ENCODE measurements at places on chromosomes 6 and 20.

GRCh38 chr6:49676671-49677281, 36.6 kb downstream of the CRISP2 start:
- DNase-seq, result peak; percentile 52

DNA sequence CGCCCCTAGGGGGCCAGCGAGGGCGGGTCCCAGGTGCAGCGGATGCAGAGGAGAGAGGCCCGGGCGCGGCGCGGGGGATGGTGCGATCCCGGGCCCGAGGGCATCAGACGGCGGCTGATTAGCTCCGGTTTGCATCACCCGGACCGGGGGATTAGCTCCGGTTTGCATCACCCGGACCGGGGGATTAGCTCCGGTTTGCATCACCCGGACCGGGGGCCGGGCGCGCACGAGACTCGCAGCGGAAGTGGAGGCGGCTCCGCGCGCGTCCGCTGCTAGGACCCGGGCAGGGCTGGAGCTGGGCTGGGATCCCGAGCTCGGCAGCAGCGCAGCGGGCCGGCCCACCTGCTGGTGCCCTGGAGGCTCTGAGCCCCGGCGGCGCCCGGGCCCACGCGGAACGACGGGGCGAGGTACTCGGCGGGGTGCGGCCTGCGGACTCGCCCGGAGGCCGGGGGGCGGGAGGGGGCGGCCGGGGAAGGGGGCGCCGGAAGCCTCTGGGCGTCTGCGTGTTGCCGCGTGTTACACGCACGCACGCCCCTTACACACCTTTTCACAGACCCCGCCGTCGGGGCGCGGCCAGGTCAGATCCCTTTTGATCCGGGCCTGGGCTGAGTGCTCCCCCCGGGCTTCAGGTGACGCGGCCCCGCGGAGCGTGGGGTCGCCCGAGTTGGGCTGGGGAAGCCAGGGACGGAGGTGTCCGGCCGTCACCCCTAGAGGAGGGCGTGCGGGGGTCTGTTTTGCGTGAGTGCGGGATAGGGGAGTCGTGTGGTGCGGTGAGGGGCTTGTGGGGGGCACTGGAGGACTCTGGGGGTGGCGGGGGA, 412 bp downstream of the TRIB3 start:
- DNase-seq, result peak; percentile 77

DNA sequence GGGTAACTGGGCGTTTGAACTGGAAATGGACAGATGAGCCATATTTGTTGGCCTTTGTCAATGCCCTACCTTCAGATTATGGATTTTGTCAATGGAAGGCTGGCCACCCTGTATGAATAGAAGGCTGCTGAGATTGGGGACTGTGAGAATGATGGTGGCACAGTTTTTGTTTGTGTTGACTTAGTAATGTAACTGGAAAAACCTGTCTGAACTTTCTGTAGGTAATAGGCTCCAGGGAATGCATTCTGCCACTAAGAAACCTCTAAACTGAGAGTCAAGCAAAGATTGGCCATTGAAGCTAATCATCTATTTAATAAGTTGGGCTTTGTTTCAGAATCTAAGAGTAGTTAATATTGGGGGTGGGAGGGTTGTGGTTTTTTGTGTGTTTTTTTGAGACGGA, 97.5 kb downstream of the FOXO3 start:
- no peak for DNase-seq

- peak; percentile 55 for DNase-seq
These were observed 58.5 kb downstream of the AHI1 start for GRCh38 chr6:135438907-135439535.

DNA sequence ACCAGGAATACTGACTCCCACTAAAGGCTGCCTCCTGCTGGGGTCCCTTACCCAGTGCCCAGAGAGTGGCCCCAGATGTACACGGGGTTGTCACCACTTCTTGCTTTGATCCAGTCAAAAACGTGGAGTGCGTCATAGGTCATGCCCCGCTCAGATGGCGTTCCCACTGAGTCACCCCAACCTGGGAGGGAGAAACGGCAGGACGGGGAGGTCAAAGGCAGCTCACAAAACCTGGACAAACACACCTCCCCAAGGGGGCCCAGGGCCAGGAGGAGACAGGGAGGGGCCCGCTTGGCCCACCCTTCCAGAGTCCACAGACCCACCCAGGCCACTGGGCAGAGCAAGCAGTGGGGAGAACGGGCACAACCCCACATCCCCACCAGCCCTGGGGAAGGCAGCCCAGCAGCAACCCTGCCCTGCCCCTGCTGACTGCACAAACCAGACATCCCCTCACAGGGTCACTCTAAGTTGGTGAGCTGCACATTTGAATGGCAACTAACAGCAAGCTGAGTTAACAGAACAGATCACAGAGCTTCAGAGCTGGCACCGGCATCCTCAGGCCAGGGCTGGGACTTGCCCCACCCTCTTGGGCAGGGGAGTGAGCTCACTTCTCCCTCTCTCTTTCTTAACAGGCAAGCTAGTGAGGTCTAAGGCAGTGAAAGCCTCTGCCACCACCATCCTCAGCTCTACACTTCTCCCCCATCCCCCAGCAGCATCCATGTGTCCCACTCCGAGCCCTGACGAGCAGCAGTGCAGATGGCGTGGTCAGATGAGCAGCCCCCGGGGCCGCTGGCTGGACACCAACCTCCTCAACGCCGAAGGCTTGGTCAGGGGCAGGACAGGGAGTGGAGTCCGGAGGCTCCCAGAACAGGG, 61.7 kb downstream of the PYGB start:
- peak; percentile 63 for DNase-seq

DNA sequence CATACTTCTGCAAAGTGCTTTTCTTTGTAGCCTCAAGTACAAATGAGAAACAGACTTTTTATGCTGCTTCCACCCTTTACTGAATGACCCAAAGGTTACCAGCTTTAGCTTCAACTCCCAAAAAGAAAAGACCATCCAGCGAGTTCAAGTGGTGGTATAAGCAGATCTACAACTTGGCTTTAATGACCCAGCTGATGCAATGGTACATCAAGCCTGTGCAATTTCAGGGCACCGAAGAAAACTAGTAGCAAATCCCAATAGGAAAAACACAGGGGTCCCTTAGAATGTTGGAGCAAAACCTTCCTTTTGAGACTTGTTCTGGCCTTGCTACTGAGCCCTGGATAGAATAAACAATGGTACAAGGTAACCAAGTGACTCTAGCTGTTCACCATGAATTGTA, 33.8 kb downstream of the STX7 start:
- DNase-seq, result no peak

- no peak for DNase-seq
These were observed 408 bp downstream of the PTCHD4 start for GRCh38 chr6:48110436-48111142.

DNA sequence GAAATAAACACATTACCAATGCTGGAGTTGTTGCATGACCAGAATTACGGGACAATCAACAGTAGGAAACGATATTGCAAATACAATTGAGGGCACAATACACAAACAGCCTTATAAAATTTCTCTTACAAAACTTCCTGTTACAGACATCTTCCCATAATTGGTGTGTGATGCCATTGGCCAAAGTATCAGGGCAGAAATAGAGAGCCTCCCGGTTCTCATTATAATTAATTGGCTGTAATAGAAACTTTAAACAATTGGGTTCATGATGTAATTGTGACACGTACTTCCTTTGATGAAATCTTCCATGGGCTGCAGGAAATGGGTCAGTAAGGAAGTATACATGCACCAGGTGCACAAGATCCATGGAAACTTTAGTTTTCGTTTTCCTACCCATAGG, 40.3 kb upstream of the RALGAPA2 start:
- no peak for DNase-seq

- no peak for DNase-seq
These were observed 63.0 kb downstream of the STX11 start for GRCh38 chr6:144213315-144213714.

- DNase-seq, result no peak
These were observed 243.1 kb downstream of the LRFN2 start for GRCh38 chr6:40343877-40344565.

DNA sequence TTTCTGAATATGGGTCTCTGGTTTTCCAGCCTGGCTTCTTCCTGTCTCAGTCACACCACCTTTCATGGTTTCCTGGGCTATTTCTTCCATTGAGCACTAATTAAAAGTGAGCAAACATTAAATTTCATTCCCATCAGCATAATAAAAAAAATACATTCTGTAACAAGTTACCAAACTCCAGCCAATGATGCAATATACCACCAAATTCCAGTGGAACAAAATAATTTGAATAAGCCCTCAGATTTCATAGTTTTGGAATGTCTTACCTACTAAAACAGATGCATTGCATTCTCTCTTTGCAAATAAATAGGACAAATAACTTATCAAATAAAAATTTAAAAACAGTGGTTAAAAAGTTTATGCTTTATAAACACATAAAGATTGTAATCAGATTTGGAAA, 97.8 kb upstream of the PRDM1 start:
- DNase-seq, result peak; percentile 60

DNA sequence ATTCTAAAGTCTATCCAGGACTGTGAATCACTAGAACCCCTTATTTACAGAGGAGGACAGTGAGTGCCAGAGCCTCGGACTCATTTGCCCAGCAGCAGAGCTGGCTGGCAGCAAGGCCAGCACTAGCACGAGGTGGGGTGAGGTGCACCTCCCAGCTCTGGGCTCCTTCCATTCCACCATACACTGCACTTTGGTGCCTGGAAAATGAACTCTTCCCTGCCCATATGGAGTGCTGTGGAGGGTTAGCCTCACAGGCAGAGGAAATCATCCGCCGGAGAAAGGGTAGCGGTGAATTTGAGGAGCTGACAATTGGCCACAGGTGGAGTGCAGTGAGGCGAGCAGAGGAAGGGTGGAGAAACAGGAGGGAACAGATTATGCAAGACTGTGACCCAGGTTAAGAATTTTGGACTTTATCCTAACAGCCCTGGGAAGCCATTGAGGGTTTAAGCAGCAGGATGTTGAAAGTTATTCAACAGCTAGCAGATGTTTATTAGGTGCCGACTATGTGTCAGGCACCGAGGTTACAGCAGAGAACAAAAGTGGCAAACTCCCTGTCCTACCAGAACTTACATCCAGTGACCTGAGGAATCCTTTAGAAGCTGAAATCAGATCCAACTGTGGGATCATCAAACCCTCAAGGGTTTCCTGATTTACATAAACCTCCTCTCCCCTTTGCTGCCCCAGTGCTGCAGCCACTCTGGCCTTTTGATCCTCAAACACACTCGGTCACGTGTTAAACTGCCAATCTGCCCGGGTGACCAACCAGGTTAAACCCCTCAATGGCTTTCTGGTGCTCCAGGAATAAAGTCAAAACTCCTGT, 6.2 kb downstream of the TRIM26 start:
- no peak for DNase-seq

DNA sequence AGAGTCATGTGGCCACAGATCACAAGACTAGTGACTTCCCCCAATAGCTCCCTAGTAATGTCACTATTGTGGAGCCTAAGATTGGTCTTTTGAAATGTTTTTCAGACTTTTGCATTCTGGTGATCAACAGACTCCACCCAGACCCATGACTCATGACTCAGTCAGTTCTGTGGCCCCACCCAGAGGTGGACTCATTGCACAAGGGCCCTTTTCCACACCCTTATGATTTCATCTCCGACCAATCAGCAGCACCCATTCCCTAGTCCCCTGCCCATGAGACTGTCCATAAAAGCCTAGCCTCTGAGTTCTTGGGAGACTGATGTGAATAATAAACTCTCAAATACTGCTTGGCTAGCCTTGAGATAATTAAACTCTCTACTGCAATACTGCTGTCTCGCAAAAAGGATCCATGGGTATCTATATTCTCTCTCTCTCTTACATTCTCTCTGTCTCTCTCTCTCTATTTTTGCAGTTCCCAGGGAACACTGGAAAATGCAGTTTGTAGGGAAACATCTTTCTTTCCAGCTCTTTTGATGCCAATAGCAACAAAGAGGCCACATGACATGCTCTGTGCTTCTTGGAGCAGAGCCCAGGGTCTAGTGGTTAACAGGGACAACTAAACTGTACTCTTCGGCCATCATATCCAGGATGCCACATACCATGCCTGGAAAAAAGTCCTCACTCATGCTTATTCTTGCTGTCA, 71.3 kb upstream of the IYD start:
- DNase-seq, result peak; percentile 73

GRCh38 chr6:31317036-31317435, 39.9 kb downstream of the HLA-B start:
- DNase-seq, result no peak

GRCh38 chr6:85436411-85436810, 13.5 kb upstream of the NT5E start:
- peak; percentile 67 for DNase-seq

DNA sequence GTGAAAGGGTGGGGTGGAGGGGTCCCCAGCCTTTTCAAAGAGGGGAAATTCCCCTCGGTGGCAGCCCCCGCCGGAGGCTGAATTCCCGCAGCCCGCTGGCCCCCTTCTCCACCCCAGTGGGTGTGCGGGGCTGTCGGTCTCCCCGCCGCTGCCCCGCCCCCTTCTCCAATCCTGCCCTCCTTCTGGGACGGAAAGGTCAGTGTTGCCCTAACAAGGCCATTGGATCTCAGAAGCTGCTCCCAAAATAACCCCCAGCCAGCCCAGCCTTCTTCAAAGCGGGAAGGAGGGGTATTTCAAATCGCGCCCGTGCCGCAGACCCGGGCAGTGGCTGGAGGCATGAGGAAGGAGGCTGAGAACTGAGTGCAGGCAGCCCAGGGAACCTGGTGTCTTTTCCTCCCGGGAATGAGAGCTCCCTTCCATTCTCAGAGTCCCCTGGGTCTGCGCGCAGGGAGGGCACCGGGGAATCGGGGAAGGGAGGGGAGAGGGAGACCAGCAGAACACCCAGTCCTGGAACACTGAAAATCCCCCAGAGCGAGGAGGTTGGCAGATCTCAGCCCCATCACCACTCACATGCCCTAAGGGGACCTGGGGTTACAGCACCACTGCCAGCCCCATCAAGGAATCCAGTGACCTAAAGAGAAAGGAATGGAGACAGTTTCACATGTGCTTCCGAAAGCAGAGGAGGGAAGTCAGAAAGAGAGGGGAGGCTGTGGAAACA, at the start of gene JPH2:
Gene JPH2, minus strand, starts transcription at position 135 of the 718 bp plus-strand sequence. CDS start 483 bp downstream, outside the sequence.
- peak; percentile 87 for DNase-seq

DNA sequence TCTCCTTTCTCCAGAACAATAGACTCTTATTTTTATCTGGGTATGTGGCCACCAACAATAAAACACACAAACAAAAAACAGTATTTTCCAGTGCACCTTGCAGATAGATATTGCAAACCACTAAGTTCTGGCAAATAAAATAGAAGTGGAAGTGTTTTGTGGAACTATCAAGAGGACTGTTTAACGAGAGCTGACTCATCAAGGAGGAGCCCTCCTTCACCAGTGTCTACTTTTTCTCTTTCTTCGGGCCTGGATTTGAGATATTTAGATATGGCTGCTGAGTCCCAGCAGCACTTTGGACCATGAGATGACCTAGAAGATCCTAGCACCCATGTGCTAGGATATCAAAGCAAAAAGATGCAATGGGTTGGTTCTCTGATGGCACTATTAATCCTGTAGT, 154.7 kb downstream of the AIG1 start:
- DNase-seq, result no peak

GRCh38 chr6:12014027-12014872, 2.1 kb downstream of the HIVEP1 start:
- DNase-seq, result peak; percentile 86

DNA sequence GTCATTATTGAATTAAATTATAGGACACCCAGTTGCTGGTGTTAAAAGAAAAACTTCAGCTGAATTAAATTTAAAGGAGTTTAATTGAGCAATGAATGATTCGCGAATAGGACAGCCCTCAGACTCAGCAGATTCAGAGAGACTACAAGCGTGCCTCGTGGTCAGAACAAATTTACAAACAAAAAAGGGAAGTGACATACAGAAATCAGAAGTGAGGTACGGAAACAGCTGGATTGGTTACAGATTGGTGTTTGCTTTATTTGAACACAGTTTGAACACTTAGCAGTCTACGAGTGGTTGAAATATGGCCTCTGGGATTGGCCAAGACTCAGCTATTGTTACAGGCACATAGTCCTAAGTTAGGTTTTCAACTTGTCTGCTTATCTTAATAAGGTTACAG, 25.8 kb upstream of the TNFRSF21 start:
- DNase-seq, result no peak

Measured in fibroblast of skin of right biceps (primary cell).